ENCODE measurements at places on chromosomes 11 and 22.

DNA sequence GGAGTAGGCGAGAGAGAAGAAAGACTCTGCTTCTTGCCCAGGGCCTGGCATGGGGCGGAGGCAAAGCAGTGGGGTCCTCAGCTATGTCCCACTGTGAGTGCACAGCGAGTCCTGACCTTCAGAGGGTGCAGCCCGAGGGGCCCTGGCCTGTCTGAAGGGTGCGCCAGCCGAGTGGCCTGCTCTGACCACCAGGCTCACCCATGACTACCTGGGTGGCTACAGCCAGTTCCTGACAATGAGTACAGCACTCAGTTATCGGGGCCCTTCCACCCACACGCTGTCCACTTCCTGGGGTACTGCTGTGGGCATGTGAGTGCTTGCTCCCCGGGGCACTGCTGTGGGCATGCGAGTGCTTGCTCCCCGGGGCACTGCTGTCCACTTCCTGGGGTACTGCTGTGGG lies 74.1 kb upstream of the B3GAT1 start:
- no peak for DNase-seq

DNA sequence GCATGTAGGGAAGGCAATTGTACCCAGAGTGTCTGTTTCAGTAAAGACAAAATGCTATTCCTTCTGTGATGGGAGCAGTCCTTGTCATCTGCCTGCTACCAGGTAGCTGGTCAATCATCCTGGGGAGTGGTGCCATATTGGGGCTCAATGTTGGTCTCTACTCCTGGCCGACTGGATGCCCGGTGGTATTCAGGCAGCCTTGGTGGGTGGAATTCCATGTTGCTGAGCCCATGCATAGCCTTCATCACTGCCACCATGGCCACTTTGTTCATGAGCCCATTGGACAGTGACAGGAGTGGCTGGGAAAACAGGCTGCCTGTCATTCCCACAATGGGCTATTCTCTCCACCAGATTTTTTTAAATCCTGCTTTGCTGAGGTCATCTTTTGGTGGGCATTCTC lies 121.0 kb downstream of the WNT7B start:
- DNase-seq: no peak

- DNase-seq: no peak
Observed at GRCh38 chr11:109957000-109957399, 136.2 kb upstream of the ZC3H12C start.

DNA sequence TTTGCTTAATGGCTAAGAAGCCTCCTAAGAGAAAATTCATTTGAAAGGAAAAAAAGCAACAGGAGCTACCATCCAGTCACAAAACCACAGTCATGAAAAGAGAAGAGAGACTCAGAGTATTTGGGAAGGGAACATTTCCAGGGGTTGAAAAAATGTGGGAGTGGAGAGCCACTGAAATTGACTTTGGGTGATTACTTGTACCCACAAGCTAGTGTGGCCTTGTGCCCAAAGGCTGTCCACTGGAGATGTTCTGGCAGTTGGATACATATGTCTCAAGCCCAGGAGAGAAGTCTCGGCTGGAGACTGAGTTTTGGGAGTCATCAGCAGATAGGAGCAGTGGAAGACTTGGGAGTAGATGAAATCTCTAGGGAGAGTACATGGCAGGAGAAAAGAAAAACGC lies 3.2 kb upstream of the APOA5 start:
- no peak for DNase-seq

- DNase-seq: no peak
Observed at GRCh38 chr11:103881584-103881983, 154.9 kb upstream of the DDI1 start.

DNA sequence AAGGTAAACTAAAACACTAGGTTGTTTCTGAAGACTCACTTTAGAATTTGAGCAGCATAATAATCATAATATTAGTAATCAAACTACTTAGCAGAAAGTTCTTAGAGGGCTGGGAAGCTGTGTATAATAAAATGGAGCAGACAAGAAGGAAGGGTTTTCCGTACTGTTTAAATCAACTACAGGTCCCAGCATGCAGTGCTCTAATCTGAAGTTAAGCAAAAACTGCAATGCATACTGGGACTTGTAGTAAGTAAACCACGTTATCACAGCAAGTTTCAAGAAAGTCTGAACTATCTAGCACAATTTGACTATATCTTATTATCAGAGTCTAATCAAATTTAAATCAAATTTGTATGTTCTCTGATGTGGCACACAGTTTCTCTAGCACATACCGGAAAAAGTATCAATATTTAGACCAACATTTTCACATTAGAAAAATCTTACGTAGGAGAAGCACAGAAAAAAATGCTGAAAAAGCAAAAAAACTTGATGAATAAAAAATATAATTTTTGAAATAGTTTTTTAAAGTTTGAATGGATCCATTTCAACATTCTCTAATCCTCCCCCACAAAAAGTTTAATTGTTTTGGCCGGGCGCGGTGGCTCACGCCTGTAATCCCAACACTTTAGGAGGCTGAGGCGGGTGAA lies 8.2 kb downstream of the PHF21A start:
- DNase-seq: peak; percentile 57

DNA sequence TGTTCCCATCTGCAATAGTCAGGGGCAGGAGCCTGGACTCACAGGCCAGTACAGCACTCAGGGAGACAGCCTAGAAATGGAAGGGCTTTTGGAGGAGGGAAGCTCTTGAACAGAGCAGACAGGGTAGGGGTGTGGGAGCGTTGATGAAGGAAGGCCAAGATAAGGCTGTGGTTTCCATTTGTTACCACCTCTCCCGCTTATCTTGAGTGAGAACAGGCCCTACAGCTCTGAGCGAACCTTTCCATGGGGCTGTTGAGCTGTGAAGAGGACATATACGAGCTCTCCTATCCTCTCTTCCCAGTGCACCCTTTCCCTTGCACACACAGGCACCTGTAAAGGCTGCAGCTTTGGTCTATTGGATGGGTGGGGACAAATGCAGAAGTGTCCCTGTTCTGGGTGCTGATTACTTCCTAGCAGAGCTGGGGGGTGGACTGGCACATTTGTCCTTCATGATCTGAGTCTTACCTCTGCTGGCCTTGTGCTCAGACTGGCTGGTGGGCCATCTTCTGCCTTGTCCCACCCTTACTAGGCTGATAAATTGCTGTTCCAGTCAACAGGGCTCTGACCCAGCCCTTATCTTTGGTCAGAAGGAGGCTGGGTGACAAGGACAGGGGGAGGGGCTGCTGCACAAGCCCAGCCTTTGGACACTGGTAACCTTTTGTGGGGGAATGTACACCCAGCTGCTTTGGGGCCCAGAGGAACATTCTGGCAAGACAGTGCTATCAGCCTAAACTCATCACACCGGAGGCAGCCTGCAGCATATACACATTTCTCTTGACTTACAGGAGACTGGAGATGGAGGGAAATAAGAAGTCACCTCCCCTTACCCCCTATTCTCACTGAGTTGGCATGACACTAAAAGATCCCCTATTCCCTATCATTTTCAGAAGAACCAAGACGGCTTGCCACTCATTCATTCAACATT lies 80.1 kb upstream of the NNMT start:
- DNase-seq: no peak

GRCh38 chr11:105177658-105178057 lies 38.1 kb upstream of the CARD18 start:
- no peak for DNase-seq

DNA sequence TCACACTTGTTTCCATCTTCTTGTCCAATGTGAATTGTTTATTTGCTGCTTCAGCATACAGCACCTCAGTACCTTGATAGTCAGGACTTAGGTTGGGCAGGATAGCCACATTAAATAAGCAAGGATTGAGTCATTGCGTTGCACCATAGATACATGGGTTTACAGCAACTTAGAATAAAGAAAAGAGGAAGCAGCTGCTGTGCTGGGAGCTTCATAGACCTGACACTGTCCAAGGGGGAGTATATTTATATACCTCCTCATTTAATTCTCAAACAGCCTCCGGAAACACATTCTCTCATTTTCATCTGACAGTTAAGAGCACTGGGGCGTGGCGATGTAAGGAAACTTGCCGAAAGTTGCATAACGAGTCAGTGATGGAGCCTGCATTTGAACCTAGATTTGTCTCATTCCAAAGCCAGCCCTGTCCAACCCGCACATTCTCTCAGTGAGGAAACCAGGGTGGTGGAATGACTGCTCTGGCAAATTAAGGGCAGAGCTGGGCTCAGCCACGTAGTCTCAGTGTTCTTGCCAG lies 42.2 kb downstream of the UBASH3B start:
- DNase-seq: no peak
